CD4-positive, CD25-positive, alpha-beta regulatory T cell (primary cell): ENCODE measurements at places on chromosomes 3 and 15. TPM values are rescaled to one million over a fixed set of nuclear protein-coding genes. Genes with fewer than 3 reads are reported as not detected.

GRCh38 chr3:194675680-194676079, 3.7 kb upstream of the LSG1 start:
- no peak overlapping the region for H3K4me3 ChIP-seq
- no peak for DNase-seq
- no peaks in the 10 kb centered on the region for H3K36me3 ChIP-seq
- H3K27ac ChIP-seq, result no peak overlapping the region
- no peaks in the 10 kb centered on the region for H3K27me3 ChIP-seq

GRCh38 chr3:83438188-83438587, 1520.6 kb upstream of the CADM2 start:
- H3K27me3 ChIP-seq, result no peaks in the 10 kb centered on the region
- no peak for DNase-seq
- no peaks in the 10 kb centered on the region for H3K36me3 ChIP-seq

The GOLGA6L7 gene
- not detected for polyA plus RNA-seq

GRCh38 chr3:58179235-58180098, 31.3 kb downstream of the DNASE1L3 start:
- no peaks in the 10 kb centered on the region for H3K27me3 ChIP-seq
- H3K36me3 ChIP-seq, result no peaks in the 10 kb centered on the region
- no peak for DNase-seq
- H3K4me1 ChIP-seq, result peaks cover 11% of the 10 kb centered on the region
- H3K27ac ChIP-seq, result no peak overlapping the region

- H3K27ac ChIP-seq, result no peak overlapping the region
- no peak for DNase-seq
- H3K4me1 ChIP-seq, result no peaks in the 10 kb centered on the region
These were observed 145.4 kb downstream of the RAB11A start for GRCh38 chr15:66014635-66015182.

- no peaks in the 10 kb centered on the region for H3K27me3 ChIP-seq
- no peaks in the 10 kb centered on the region for H3K36me3 ChIP-seq
- H3K4me1 ChIP-seq, result no peaks in the 10 kb centered on the region
- H3K4me3 ChIP-seq, result no peak overlapping the region
- H3K27ac ChIP-seq, result no peak overlapping the region
These were observed 585.2 kb downstream of the NTRK3 start for GRCh38 chr15:87671289-87671688.

The SNX4 gene
- polyA plus RNA-seq, result 23.0 TPM

DNA sequence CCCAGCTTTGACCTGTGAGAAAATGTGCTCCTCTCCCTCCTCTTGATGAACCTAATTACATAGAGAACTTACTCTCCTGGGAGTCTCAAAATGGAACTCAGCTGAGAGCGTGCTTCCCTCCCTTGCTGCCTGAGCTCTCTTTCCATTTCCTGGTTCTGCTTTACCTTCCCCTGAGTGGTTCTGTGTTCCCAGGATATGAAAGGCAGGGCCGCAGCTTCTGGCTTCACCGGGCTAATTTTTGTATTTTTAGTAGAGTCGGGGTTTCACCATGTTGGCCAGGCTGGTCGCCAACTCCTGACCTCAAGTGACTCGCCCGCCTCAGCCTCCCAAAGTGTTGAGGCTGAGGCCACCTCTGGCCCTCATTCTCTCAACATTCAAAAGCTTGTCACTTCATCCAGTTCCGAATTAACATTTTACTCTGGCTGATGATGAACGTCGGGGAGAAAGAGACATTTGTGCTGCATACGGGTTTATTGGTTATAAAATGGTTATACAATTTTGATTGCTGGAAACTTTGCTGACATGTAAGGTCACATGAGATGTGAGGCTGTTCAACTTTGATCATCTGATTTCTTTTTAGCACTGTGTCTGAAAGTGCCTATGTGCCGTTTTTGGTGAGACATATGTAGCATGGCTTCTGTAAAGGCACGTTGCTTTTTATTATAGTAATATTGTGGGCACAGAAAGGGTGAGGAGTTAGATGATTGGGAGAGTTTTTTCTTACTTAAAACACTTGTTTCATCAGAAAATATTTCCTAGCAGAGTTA, 6.6 kb downstream of the PLS1 start:
- no peak overlapping the region for H3K4me3 ChIP-seq
- H3K36me3 ChIP-seq, result no peaks in the 10 kb centered on the region
- H3K27me3 ChIP-seq, result no peaks in the 10 kb centered on the region
- H3K27ac ChIP-seq, result no peak overlapping the region

DNA sequence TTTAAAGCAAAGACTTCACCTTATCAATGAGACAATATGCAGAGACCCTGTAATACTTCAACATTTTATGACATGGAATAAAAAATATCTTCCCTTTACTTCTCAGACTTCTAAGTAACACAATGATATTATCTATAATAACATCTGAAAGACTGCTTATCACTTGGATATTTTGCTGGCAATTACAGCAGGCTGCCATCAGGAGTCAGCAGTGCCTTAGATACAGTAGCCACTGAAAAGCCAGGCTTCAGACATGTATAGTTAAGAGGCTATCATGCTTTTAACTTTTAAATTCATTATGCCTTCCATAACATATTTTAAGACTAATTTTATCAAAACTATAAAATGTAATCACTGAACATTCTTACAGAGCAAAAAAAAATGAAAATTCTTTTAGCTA, 227.5 kb downstream of the NEK10 start:
- no peak overlapping the region for H3K4me3 ChIP-seq
- no peak for DNase-seq
- H3K4me1 ChIP-seq, result no peaks in the 10 kb centered on the region
- no peaks in the 10 kb centered on the region for H3K36me3 ChIP-seq

GRCh38 chr3:128864351-128864811, 15.0 kb upstream of the ACAD9 start:
- no peak overlapping the region for H3K27ac ChIP-seq
- H3K4me1 ChIP-seq, result no peaks in the 10 kb centered on the region
- no peaks in the 10 kb centered on the region for H3K36me3 ChIP-seq
- H3K4me3 ChIP-seq, result no peak overlapping the region
- DNase-seq, result no peak

The SLC9C1 gene
- polyA plus RNA-seq, result not detected

DNA sequence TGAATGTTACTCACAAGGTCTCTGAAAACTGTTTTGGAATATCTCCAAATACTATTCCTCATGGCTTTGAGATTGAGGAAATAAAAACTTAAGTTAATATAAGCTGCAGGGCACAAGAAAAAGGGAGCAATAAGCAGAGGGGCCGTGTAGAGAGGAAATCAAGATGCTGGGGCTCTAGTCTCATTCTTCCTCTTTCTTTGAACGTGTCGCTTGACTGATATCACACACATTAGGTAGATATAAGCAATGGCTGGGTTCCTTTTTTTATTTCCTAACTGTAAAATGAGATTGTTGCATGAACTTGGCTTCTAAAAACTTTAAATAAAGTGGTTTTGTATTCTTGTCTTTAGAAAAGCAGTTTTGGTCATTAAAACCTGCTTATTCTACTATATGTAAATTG, 326.7 kb upstream of the ROPN1 start:
- no peak overlapping the region for H3K27ac ChIP-seq
- no peak for DNase-seq
- H3K4me3 ChIP-seq, result no peak overlapping the region
- H3K4me1 ChIP-seq, result no peaks in the 10 kb centered on the region
- H3K36me3 ChIP-seq, result no peaks in the 10 kb centered on the region

DNA sequence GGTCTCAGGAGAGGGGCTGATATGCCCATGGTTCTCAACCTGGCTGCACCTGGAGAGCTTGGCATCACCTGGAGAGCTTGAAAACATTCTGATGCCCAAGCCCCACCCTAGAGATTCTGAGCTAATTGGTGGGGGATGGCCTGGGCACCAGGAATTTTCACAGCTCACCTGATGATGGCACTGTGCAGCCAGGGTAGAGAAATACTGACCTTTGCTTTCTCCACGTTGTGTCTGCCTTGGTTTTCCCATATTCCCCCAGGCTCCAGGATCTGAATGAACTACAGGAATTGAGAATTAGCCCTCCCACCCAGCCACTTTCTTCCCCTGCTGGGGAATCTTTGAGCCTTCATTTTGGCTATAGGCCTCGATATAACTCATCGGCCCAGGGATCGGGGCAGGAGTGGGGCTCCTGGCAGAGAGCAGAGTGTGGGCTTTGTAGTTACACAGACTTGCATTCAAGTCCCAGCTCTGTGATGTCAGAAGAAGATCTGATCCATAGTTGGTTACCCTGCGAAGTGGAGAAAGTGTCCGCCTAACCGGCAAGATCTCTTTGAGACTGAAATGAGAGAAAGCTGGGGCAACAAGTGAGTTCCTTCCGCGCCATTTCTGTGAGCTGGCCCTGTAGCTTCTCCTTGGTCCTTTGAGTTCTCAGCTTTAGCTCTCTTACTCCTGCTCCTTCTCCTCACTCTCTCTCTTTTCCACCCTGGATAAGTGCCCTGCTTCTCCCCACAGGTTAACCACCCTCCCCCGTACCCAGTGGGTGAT, 33.1 kb upstream of the UBE2Q2 start:
- no peaks in the 10 kb centered on the region for H3K36me3 ChIP-seq
- H3K27ac ChIP-seq, result no peak overlapping the region
- no peaks in the 10 kb centered on the region for H3K4me1 ChIP-seq

DNA sequence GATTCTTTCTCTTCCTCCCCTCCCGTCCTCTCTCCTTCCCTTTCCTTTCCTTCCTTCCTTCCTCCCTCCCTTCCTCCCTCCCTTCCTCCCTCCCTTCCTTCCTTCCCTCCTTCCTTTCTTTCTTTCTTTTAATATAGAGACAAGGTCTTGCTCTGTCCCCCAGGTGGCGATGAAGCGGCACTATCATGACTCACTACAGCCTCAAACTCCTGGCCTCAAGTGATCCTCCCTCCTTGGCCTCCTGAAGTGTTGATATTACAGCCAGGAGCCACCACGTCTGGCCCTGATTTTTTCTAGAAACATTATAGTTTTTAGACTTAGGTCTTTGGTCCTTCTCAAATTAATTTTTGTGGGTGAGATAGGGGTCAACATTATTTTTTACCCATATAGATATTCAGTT, 15.5 kb downstream of the GRM2 start:
- no peak overlapping the region for H3K27ac ChIP-seq
- H3K36me3 ChIP-seq, result no peaks in the 10 kb centered on the region
- H3K4me3 ChIP-seq, result no peak overlapping the region

The ZNF774 gene
- not detected for polyA plus RNA-seq

The STAB1 gene
- polyA plus RNA-seq, result not detected

DNA sequence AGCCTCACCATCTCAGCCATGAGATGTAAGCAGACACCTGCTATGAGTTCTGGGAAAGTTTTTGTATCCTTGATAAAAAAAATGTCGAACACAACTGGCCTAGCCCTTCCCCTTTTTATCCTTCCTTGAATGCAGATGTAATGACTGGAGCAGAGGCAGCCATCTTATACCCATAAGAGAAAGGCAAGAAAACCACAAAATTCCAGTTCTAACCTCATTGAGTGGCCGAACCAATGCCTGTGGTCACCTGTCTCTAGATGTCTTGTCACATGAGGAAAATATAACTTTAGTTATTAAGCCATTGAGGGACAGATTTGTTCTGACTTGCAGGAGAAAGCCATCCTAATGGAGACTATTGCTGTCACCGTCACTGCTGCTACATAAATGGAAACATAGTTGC, 80.4 kb upstream of the SLC6A6 start:
- no peak overlapping the region for H3K4me3 ChIP-seq
- H3K36me3 ChIP-seq, result no peaks in the 10 kb centered on the region
- no peaks in the 10 kb centered on the region for H3K4me1 ChIP-seq

DNA sequence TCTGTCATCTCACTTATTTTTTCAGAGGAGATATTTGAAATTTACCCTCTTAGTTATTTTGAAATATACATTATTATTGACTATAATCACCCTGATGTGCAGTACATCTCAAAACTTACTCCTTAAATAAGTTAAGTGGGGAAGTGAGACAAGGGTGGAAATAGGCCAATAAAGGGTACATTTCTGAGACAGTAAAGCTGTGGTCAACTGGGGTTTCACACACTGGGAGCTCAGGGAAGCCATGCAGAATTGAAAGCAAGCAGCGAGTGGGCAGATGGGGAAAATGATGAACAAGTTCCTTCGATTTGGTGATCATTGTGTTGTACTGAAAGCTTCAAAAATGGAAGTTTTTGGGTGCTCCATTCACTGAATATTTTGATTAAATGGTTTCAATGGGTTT, 21.6 kb upstream of the MOBP start:
- DNase-seq, result no peak
- H3K27me3 ChIP-seq, result no peaks in the 10 kb centered on the region
- H3K36me3 ChIP-seq, result no peaks in the 10 kb centered on the region
- no peak overlapping the region for H3K27ac ChIP-seq
- H3K4me3 ChIP-seq, result no peak overlapping the region
- H3K4me1 ChIP-seq, result no peaks in the 10 kb centered on the region

GRCh38 chr3:149726716-149727407, 25.4 kb downstream of the COMMD2 start:
- no peaks in the 10 kb centered on the region for H3K36me3 ChIP-seq
- no peak overlapping the region for H3K4me3 ChIP-seq
- no peaks in the 10 kb centered on the region for H3K4me1 ChIP-seq
- H3K27me3 ChIP-seq, result peaks cover 6% of the 10 kb centered on the region

The SYNPR gene
- polyA plus RNA-seq, result not detected

- H3K36me3 ChIP-seq, result no peaks in the 10 kb centered on the region
- H3K27ac ChIP-seq, result no peak overlapping the region
- no peak for DNase-seq
- H3K4me1 ChIP-seq, result no peaks in the 10 kb centered on the region
- H3K4me3 ChIP-seq, result no peak overlapping the region
These were observed 33.7 kb downstream of the PRR20G start for GRCh38 chr3:127254033-127254644.

DNA sequence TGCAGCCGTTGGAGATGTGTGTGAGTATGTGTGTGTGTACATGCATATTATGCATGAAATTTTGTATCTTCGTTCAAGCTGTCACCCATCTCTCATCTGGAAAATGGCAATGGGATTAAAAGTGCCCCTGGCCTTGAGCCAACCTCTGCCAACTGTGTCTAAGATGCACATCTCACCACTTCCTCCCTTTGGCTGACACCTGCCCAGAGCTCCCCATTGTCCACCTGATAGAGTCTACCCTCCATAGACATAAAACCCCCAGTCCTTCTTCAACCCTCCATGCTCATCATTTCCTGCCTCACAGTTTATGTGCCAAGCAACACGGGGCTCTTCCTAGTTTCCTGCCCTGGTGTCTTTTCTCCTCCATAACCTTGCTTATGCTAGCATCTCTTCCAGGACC, 187.5 kb upstream of the HES1 start:
- no peaks in the 10 kb centered on the region for H3K4me1 ChIP-seq
- H3K27me3 ChIP-seq, result peaks cover 4% of the 10 kb centered on the region
- no peak overlapping the region for H3K4me3 ChIP-seq
- H3K36me3 ChIP-seq, result no peaks in the 10 kb centered on the region

GRCh38 chr3:46213201-46213600, 5.1 kb upstream of the CCR1 start:
- peak; percentile 23 for DNase-seq
- peak overlapping the region; percentile 35 for H3K27ac ChIP-seq
- no peaks in the 10 kb centered on the region for H3K27me3 ChIP-seq
- peaks cover 24% of the 10 kb centered on the region for H3K4me1 ChIP-seq
- no peaks in the 10 kb centered on the region for H3K36me3 ChIP-seq

DNA sequence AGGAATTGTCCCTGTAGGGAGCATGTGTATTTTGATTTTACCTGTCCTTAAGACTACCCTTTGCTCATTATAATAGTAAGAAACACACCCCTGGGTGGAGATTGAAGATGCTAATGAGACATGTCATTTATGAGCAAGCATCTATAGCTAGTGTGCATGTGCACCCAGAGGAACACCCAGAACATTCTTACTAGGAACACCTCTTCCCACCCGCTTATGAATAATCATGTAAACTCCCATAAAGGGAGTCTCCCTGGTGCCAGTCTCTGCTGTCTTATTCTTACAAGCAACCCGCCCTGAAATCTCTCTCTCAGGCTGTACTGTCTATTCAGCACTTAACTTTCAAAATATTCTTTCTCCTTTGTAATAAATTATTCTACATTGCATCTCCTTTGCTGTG, 1227.3 kb downstream of the ROBO1 start:
- no peak overlapping the region for H3K27ac ChIP-seq
- no peaks in the 10 kb centered on the region for H3K36me3 ChIP-seq
- DNase-seq, result no peak
- no peaks in the 10 kb centered on the region for H3K27me3 ChIP-seq

The TSEN2 gene
- polyA plus RNA-seq, result 14.6 TPM

The DOCK3 gene
- polyA plus RNA-seq, result 0.09 TPM
